ENCODE measurements at places on chromosomes 16 and 17. TPM values are rescaled to one million over a fixed set of nuclear protein-coding genes. Genes with fewer than 3 reads are reported as not detected.

Gene DNAH9
- not detected for total RNA-seq

Gene KRTAP2-3
- 0.65 TPM for total RNA-seq

Gene SP6
- total RNA-seq: 0.09 TPM

Gene KRT36
- not detected for total RNA-seq

Gene KRT31
- not detected for total RNA-seq

Gene WFDC1
- total RNA-seq: 12.5 TPM

Gene GSDMA
- total RNA-seq: not detected

Gene TBX2
- total RNA-seq: 30.0 TPM

Gene CDRT15L2
- not detected for total RNA-seq

Gene CLEC18C
- total RNA-seq: 0.23 TPM

Gene RPH3AL
- total RNA-seq: 2.7 TPM

Gene GAS7
- total RNA-seq: 2.8 TPM

Gene NPIPA2
- total RNA-seq: not detected

Gene NXN
- 55.8 TPM for total RNA-seq

Gene LGALS9
- 5.5 TPM for total RNA-seq

Gene DVL2
- 61.2 TPM for total RNA-seq

Gene MFAP4
- 41.3 TPM for total RNA-seq

Gene CES5A
- total RNA-seq: not detected

Gene PIMREG
- 13.7 TPM for total RNA-seq

Gene GRB7
- not detected for total RNA-seq

Gene BRICD5
- total RNA-seq: 9.6 TPM

Gene NATD1
- 2.4 TPM for total RNA-seq

Gene EFTUD2
- 92.1 TPM for total RNA-seq

Gene RHBDL1
- 6.5 TPM for total RNA-seq

Gene PRRT2
- 4.4 TPM for total RNA-seq

Gene TPSAB1
- total RNA-seq: not detected

Gene PITPNC1
- total RNA-seq: 6.2 TPM

Gene PMP22
- total RNA-seq: 19.6 TPM

Gene FLCN
- total RNA-seq: 46.7 TPM

Gene OR3A3
- not detected for total RNA-seq

Gene SULT1A3
- 3.1 TPM for total RNA-seq

Gene ZFP3
- 1.2 TPM for total RNA-seq

Gene STH
- not detected for total RNA-seq

Gene SALL1
- total RNA-seq: 0.09 TPM

Gene AURKB
- 16.7 TPM for total RNA-seq

Gene KIF19
- total RNA-seq: not detected

Gene TUBB3
- 492 TPM for total RNA-seq

Gene TMEM235
- total RNA-seq: not detected

Gene MT1G
- total RNA-seq: not detected

Gene ARHGAP23
- total RNA-seq: 25.8 TPM

Gene MC1R
- 7.4 TPM for total RNA-seq

Gene RAB26
- total RNA-seq: 3.0 TPM

Gene PYCARD
- total RNA-seq: 28.7 TPM

Gene KRTAP9-8
- not detected for total RNA-seq

Gene LPO
- total RNA-seq: not detected

Gene TMEM220
- total RNA-seq: 0.69 TPM

Gene PTX4
- total RNA-seq: not detected

Gene CDH1
- total RNA-seq: 0.28 TPM

Gene KRT15
- 1.8 TPM for total RNA-seq

Gene RPRML
- not detected for total RNA-seq

Gene CDIP1
- total RNA-seq: 17.3 TPM

Gene MYLK3
- total RNA-seq: 0.32 TPM

Gene GAST
- total RNA-seq: not detected

Gene TEKT1
- total RNA-seq: not detected

Gene SPEM1
- not detected for total RNA-seq

Gene ARL17B
- 9.3 TPM for total RNA-seq

Gene CDK3
- 5.2 TPM for total RNA-seq

Measured in smooth muscle cell of the umbilical artery (primary cell).